ENCODE measurements at places on chromosomes 16 and 17.
A peak's percentile ranks its signal among the peaks of the same experiment; 100 is the strongest.

DNA sequence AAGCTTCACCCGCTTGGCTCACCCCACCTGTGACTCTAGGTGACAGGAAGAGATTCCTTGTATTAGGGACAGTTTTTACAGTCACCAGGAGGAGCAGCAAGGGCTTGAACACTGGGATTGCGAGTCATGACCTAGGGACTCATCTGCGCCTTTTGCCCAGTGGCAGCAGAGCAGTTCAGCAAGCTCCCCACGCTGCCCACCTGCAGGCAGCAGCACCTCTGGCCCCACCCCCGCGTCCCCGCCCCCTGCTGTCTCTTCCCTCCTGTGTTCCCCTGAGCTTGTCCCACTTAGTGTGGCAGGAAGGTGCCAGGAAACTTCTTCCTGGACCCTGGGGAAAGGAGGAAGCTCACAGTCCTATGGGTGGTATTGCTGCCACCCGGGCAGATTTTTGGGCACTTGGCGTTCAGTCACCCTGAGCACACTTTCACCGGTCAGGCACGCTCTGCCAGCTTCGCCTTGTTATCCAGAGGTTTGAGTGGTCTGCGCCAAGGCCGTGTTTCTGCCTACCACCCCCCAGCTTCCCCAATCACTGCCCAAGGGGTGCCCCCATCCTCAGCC lies 8.7 kb downstream of the MMP15 start:
- no peak for DNase-seq

GRCh38 chr17:81422776-81423697 lies 27.8 kb downstream of the BAHCC1 start:
- peak; percentile 96 for DNase-seq

DNA sequence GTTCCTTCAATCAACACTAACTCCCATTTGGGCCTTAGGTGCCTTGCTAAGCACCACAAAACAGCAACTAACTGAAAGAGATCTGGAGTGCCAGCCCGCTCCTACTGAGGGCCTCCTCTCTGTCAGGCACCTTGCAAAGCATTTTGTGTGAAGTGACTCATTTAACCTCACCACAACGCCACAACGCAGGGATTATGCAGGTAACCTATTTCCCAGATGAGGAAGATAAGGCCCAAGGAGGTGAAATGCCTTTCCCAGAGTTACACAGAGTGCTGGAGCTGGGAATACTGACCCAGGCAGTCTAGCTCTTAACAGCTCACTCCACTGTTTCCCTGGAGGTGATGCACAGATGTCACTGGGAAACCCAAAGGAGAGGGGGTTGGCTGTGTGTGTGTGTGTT lies 32.8 kb downstream of the DRC3 start:
- no peak for DNase-seq

DNA sequence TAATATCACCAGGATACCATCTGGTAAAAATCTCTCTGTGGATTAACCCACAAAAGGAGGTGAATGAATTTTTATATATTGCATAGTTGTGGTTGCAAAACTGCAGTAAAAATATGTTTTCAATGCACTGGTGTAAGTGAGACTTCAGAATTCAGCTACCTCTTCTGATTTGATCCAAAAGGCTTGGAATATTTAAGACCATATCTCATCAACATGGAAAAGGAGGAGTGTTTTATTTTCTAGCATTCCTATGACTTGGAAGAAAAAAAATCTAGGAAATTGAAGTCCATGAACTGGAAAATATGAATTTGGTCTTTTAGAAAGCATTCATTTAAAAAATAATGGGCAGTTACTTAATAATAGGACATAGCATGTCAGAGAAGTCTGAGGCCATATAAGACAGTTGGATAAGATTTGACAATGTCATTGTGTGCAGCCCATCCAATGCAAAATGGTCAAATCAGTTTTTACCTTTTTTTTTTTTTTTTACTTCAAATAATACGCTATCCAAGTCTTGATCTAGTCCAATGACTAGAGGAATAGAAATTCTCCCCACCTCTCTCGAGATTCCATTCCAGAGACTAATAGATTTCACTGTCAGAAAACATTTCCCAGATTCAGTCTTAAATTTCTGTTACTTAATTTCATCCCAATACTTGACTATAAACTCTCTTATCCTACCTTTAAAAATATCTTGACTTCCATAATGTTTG lies 364.9 kb upstream of the PMFBP1 start:
- DNase-seq: no peak

- DNase-seq: no peak
Measured at GRCh38 chr16:49280105-49280741, 1.4 kb downstream of the CBLN1 start.

DNA sequence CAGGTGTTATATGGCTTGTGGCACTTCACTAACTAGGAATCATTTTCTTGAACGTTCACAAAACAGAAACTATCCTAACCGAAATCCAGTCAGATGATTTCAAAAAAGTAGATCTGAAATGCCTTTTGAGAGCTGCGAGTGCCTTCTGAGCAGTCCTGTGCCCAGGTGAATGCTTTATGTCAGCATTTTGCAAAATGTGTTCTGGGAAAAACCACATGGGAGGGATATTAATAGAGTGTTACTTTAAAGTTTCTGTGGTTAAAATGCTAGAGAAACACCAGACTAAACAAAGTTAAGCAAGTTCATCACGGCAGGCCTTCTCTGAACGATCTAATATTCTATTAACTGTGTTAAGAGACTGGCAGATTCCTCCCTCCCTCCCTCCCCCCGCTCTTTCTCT lies 15.8 kb upstream of the RGS9 start:
- DNase-seq: no peak

DNA sequence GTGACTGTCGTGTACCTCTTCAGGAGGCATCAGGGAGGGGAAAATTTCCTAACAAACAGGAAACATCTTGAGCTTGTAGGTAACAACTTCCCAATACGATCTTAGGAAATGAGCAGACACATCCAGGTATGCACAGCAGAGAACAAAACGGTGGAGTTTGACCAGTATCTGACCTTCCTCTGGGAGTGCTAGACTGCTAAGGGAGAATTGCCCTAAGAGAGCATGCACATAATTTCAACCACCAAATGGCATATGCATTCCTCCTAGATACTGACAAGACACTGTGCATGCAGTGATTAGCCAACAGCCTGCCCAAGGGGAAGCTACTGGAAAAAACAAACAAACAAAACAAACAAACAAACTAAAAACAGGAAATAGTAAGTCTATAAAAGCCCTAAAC lies 120.6 kb upstream of the RBBP6 start:
- DNase-seq: no peak

GRCh38 chr16:75627851-75628250 lies 4.8 kb upstream of the ADAT1 start:
- DNase-seq: no peak

Data from MCF 10A (cell line).